ENCODE measurements at places on chromosomes 5 and 9.

DNA sequence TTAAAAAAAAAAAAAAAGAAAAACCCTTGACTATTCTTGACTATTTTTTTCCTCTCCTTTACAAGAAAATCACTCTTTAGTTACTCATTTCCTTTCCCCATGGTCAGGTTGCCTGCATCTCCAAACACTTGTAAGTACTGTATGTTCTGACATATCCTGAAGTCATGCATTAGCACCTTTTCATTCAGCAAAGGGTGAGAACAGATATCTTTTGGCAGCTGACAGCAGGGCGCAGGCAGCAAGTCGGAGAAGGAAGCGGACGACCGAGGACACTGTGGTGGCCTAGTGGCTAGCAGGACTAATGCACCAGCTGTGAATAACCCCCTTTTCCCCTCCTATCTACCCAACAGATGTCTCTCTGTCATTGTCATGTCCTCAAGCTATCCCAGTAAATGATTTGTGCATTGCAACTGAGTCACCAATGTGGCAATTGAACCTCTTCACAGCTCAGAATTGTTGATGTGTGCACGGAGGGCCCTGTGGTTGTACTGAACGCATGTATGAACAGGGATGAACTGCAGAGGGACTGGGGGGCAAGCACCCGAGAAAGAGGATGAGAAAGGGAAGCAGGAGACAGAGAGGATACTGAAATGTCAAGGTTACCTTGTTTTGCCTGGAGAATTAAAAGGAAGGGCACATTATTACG is 996.0 kb upstream of the ARRDC3 start:
- DNase-seq, result no peak

DNA sequence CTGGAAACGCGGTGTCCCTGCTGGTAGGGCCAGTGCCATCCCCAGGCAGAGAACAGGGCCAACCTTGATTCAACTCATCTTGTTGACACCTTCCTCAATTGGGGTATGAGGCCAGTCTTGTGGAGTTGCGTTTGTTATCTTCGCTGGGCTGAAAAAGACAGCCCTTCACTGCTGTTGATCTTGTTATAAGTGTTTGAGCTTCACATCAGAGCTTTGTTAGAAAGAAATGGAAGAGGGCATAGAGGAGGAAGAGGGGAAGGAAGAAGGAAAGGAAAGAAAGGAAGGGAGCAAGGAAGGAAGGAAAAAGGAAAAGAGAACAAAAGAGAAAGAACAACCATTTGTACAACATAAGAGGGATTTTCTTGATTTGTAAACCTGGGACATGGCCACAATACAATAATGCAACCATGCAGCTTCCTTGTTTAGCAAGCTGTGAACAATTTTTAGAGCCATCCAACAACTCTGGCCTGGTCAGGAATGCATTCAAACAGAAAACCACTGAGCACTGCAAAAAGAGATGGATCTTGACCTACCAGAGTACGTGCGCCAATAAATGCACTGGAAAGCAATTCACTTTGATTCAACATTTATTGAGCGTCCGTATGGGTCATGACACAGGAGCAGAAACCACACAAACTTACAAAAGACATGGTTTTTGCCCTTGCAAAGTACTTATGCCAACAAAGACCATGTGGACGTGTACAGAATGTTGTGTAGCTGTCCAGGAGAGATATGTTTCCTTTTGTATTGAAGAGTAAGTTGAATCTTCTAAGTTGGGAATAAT is 152.9 kb downstream of the TLE1 start:
- DNase-seq, result no peak

- no peak for DNase-seq
Observed at GRCh38 chr5:112649882-112650281, 87.8 kb upstream of the APC start.

DNA sequence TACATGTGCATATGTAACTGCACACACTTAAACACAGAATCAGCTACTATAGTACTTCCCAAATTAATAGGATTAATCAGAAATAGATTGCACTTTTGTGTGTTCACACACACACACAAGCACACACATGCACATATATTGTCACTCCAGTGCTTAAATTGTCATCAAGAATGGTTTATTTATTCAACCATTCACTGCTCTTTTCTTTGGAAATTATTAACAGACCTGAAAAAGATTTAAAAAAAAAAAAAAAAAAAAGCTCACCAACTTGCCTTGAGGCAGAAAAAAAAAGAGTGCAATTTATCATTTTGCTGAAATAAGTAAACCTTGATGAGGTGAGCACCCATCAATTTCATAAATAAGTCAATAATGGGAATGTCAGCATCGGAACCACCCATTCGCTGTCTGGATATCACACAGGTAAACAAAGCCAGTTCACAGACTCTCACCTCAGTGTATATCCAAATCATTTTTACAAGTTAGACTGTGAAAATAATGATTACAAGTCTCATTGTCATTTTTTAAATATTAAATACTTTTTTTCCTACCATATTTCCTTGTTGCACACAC is 562.8 kb downstream of the BNC2 start:
- no peak for DNase-seq

- no peak for DNase-seq
Observed at GRCh38 chr9:89363311-89363670, 45.0 kb downstream of the SECISBP2 start.

- no peak for DNase-seq
Observed at GRCh38 chr9:6567140-6567591, 78.4 kb downstream of the GLDC start.

DNA sequence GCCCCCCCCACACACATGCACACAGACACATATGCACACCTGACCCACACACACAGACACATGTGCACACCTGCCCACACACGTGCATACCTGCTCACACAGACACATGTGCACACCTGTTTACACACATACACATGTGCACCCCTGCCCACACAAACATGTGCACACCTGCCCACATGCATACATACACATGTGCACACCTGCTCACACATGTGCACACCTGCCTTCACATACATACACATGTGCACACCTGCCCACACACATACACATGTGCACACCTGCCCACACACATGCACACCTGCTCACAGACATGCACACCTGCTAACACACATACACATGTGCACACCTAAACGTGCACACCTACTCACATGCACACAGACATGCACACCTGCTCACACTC is 147.0 kb upstream of the FOXD4L5 start:
- DNase-seq, result no peak

DNA sequence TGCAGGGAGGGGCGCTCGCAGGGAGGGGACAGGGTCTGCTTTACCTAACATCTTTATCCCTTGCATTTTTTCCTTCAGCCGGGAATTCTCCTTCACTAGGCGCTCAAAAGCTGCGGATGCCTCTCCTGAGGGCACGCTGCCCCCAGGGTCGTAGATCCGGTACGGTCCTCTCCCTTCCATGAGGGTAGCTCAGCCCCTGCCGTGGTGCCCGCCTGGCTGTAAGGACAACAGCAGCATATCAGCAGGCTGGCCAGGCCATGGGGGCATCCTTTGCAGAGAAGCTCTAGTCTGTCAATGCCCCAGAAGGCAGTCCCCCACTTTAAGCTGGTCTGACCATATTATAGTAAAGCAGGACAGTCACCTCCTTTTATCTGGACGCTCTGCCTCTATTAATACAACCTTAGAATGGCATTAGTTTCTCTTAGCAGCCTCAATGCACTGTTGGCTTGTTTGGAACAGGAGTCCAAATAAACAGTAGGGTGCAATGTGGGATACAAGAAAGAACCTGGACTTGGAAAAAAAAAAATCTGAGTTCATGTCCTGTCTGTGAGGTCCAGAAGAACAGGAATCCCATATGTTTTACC is 15.8 kb downstream of the TNIP1 start:
- DNase-seq, result no peak

DNA sequence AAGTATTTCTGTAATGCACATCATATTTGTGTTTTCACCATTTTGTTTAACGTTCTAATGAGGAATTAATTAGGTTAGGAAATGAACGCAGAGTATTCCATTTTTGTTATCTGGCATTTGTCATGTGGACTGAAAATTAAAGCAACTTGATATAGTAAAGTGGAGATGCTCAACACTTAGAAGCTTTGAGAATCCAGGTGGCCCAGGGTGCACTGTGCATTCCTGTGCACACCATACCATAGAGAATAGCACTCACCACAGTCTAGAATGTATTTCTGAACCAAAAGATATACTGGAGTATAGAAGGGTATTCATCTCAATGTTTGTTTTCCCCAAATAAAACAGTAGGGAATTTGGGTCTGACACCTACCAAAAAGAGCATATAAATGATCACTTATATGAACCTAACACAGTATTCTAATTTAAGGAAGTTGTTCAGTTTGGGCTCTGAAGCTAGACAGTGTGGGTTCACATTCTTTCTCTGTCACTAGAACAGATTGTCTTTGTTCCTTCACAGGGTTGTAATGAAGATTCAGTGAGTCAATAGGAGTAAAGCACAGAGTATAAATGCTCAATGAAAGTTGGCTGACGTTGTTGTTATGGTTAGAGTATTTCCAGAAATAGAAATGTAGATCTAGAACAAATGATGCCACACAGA is 125.6 kb upstream of the DMRT1 start:
- DNase-seq, result no peak

- DNase-seq, result no peak
Observed at GRCh38 chr9:86256653-86257052, 2.8 kb downstream of the C9orf153 start.

Measured in NCI-H510A treated with DMSO at 0.1 percent for 48 hours (cell line).